Activated CD4-positive, alpha-beta T cell treated with anti-CD3 and anti-CD28 coated beads, Interleukin-2, amount 10 ng/mL, durations not matched to agents 24 days and 14 days (primary cell): ENCODE measurements at places on chromosomes 3 and 15. TPM values are rescaled to one million over a fixed set of nuclear protein-coding genes. Genes with fewer than 3 reads are reported as not detected.

CADM2 gene
- not detected in 2 replicates for total RNA-seq

GRCh38 chr15:58466566-58466965, 34.8 kb downstream of the LIPC start:
- DNase-seq = no peak

WDR73 gene
- 24.5 and 28.0 TPM in 2 replicates for total RNA-seq

- no peak for DNase-seq
These were observed 783.3 kb downstream of the ZPLD1 start for GRCh38 chr3:103218146-103218545.

- no peak for DNase-seq
These were observed 742.0 kb downstream of the NR2F2 start for GRCh38 chr15:97072545-97072944.

TTC21A gene
- 0.54 and 0.89 TPM in 2 replicates for total RNA-seq

GOLGA8H gene
- total RNA-seq = 0.12 TPM in 1 of 2 replicates, not detected in the other
